ENCODE measurements at places on chromosomes 12 and 14. TPM values are rescaled to one million over a fixed set of nuclear protein-coding genes. Genes with fewer than 3 reads are reported as not detected.
A peak's percentile ranks its signal among the peaks of the same experiment; 100 is the strongest.

DNA sequence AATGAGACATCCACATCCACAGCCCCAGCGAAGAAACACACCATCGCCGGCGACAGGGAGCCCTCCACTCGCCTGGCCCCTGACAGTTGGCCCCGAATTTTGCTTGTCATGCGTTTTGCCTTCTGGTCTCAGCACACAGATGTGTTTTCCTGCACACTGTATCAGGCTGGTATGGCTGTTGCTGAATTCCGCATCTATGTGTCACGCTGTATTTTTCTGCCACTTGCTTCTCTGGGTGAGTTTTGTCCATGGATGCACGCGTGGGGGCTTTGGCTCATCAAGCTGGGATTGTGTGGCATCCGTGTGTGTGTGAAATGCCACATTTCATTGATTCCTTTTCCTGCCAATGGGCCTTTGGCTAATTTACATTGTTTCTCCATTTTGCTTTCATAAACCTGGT is 26.5 kb downstream of the ARL6IP4 start:
- no peak for DNase-seq

Gene AQP6
- total RNA-seq, result 0.05 TPM

DNA sequence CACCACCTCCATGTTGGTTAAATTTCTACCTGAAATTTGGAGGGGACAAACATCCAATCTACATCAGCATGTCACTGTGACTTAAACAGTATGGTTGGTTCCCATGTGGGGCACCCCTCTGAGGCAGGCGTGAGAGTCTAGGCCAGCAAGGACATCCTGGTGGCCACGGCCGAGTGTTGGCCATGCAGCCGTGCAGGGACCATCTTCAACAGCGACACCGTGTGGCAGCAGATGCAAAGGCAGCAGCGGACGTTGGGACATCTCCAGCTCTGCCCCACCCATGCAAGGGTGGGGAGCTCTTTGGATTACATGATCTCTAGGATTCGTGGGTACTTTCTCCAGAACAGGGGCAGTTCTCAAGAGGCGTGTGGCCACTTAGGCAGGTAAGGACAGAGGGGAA is 49.8 kb downstream of the NOC4L start:
- DNase-seq, result no peak

Gene PLEK2
- 1.2 TPM for total RNA-seq

DNA sequence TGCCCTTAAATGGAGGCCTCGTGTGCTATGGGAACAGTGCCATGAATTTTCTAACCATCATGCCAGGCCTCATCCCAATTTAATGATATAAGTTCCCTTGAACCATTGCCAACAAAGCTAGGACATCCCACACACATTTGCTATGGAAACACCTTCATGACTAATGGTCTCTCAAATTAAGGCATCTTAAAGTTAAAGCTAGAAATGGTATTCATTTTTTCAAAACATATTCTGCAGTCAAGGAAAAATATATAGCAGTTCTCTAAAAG is 117.3 kb downstream of the BTG1 start:
- DNase-seq, result no peak

Gene ETNK1
- total RNA-seq, result 48.2 TPM

DNA sequence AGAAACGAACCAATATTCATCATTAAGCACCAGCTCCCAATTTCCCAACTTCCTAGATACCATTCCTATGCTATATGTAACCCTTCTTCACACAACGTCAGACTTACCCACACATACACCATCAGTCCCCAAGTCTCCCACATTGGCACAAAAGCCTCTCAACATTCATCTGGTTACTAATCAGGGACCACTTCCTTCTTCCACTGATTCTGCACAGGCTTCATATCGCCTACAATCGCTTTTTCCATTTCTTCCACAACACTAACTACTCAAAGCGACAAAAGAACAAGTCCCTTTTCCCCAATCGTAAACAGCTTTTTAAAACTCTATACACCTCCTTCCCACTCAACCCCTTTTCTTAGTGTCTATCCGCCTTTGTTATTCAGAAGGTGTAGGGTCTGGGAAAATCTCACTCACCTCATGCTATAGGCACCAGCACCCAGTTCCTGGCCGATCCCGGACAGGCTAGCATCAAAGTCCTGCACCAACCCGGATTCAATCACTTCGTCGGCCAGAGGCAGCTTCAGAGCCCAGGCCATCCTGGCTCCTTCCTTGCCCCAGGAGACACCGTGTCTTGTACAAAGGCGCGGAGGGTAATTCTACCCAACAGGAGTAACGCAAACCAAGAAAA is 936 bp downstream of the TFCP2 start:
- DNase-seq, result no peak

DNA sequence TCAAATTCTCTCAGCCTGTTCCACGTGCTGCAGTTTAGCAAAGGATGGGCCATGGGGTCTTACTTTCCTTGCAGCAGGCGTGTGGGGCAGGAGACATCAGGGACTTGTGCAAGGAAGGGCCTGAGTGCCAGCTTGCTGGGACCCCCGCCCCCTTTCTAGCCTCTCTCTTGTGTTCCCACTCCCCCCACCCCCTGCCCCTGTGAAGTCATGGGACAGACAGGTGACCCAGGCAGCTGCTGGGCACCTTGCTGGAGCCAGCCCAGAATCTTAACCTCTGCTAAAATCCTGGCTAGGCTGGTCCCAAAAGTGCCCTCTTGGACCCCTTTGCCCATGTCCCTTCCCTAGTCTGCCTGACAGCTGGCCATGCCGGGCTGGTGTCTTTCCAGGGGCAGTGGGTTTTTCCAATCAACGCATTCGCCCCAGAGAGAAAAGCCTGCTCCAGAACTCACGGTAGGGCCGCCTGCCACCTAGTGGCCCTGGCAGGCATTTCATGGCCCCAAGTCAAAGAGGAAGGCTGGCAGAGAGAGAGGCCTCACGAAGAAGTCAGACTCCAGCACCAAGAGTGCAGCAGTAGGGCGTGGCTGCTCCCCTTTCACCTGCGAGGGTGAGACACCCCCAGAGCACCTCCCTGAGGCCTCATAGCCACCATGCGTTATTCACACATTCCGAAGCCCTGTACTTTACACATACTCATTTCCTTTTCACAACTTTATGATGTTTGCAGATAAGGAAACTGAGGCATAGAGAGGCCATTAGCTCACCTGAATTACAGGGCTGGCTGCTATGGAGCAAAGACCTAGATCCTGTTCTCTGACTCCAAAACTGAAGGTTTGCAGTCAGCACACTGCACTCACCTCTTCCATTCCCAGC is 67.4 kb downstream of the LGMN start:
- DNase-seq, result peak; percentile 94

DNA sequence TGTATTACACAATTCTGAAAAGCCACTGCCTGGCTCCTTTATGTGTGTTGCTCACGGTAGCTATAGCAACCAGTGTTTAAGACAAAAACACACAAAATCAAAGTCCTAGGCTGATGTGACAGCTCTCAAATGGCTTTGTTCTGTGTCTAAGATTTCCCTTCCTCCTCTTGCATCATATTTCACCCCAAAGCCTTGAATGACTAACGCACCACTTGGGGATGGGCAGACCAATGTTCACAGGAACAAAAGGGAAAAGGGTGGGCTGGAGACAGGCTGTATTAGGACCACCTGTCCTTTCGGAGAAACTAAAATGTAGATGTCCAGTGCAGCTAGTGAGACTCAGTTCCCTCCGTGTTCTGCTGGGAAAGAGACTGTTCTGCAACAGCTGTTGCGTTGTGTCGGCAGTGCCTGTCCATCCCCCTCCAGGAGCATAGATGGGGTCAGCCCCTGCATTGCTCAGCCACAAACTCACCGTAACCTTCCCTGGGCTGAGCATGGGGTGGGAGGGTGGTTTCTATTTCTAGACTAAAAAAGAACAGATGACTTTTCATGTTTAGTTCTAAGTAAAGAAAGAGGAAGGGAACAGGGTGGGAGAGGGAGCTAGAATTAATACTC is 26.8 kb upstream of the DAAM1 start:
- DNase-seq, result no peak

DNA sequence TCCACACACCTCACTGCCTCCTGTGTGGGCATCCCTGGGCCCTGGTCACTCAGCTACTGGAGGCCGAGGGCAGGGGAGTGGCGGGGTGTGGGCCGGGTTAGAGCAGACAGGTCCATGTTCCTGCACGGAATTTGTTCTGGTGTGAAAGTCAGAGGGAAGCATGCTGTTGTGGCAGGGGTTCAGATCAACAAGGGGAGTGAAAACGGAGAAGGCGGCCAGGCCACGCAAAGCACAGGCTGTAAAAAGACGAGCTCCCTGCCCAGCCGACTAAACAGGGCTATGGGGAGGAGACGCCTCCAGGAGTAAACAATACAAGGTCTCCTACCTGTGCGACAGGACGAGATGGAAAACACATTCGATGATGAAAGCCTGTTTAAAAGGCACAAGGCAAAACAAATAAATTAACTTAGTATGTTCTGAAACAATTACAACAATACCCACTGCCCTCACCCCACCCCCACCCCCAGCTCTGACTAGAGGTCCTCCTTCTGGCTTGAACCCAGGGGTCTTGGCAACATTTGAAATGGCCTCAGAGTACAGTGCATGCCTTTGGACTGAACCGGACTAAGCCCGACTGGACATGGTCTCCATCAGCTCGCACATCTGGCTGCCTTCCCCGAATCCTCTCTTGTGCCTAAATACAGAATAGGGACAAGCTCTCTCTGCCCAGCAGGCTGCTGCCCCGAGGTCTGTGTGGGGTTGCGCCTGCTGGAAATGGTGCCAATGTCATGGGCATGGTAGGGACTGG is 274.9 kb upstream of the DIO3 start:
- no peak for DNase-seq

DNA sequence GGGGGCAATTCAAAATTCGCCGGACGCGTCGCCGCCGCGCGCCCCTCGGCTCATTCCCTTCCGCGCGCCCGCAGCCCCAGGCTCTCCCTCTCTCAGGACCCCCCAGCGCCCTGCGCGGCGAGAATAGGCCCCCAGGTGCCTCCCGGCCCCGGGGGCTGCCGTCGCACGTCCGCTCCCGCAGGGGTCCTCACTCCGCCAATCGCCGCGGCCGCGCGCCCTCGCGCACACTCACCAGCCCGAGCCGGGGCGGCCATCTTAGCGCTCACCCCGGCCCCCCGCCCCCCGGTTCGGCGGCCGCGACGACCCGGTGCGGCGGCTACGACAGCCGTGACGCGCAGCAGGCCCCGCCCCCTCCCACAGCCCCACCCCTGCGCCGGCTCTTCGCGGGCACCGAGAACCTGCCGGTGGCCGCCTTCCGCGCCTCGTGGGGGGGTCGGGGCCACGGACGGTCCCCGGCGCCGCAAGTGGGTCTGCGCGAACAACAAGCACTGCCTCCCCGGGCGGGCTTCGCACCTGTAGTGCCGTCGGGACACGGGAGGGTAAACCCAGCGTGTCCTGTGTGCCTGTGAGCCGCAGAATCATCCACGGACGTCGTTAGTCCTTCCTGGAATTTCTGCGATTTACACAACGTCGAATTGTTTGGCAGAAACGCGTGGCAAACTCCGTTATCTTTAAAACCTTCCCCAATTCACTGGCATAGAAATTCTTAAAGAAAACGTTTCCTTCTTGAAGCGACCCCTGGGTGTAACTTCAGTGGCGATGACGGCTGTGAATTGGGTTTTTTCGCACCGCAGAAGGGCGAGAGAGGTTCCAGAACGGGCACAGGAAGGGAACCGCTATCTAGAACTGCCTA is 2.5 kb downstream of the USP44 start:
- DNase-seq, result peak; percentile 82

DNA sequence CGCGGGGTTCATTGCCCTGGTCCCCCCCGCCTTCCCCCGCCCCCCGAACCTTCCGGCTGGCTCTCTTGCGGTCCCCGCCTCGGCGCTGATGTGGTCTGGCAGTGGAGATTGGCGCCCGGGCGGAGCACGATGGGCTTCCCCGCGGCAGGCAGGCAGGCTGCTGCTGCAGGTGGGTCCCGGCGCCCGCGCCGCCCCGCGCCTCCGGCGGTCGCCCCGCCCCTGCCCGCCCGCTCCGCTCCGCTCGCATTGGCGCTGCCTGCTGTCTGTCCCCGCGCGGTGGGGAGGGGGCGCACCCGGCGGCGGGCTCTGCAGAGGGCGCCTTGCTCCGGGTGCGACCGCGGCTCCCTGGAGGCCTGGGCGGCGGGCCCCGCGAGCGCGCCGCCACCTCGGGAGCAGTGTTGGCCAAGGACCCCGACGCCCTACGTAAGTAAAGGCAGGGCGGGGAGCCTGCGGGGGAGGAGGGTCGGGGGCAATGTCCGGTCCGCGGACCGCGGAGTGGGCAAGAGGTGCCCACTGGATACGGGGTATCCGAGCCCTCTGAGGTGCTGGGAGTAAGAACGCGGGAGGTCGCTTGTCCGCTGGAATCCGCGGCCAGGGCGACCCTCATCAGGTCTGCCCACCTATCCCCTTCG is at the start of gene AKAP5:
Gene AKAP5, plus strand, starts transcription at position 309 of the 632 bp plus-strand sequence. CDS start 2,896 bp downstream, outside the sequence.
- DNase-seq, result no peak

Gene NR4A1
- total RNA-seq, result 197 TPM

Gene TMEM121
- total RNA-seq, result 1.9 TPM

DNA sequence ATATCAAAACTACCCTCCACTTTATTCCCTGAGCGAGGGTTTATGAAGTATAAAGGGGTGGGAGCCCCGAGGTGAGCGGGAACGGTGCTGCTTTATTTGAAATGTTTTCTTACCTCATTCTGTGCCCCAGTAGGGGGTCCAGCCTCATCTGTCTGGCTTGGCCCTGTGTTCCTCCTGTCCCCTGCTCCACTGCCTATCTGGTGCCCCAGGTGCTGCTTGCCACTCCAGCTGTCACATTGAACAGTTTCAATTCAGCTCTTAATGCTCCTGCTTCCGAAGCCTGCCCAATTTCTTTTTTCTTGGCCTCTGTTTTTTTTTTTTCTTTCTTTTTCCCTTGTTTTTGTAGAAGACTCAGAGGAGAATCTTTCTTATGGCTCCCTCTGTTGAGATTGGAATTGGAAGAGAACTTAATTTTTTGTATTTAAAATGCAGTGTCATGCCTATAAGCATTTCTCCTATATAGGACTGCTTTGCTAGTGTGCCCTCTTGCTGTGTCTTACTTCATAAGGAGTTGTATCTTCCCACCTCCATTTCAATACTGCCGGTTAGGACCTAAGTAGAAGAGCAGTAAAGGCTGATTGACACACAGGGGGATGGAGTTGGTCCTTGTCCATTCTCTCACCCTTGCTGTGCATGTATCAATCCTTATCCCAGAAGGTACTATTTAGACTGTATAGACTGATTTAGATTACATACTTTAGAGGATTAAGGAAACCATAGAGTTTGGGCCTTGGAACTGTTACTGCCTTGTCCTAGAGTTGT is 2.3 kb downstream of the ATXN7L3B start:
- DNase-seq, result peak; percentile 45

DNA sequence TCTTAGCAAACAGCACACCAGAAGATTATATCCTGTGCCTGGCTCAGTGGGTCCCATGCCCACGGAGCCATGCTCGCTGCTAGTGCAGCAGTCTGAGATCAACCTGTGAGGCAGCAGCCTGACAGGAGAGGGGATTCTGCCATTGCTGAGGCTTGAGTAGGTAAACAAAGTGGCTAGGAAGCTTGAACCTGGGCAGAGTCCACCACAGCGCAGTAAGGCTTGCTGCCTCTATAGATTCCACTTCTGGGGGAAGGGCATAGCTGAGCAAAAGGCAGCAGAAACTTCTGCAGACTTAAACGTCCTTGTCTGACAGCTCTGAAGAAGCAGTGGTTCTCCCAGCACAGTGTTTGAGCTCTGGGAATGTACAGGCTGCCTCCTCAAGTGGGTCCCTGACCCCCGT is 210.3 kb downstream of the RMST start:
- peak; percentile 62 for DNase-seq
